ENCODE measurements at places on chromosomes 3 and 15. TPM values are rescaled to one million over a fixed set of nuclear protein-coding genes. Genes with fewer than 3 reads are reported as not detected.

Gene GOLGA8T
- total RNA-seq: not detected

Gene CTXND1
- total RNA-seq: not detected

Gene SMC4
- 97.2 TPM for total RNA-seq

Gene MST1R
- 7.7 TPM for total RNA-seq
